Skeletal muscle cell (primary cell): ENCODE measurements at places on chromosomes 7 and 10.
A peak's percentile ranks its signal among the peaks of the same experiment; 100 is the strongest.

- DNase-seq, result no peak
Measured at GRCh38 chr7:106022193-106022821, 59.2 kb downstream of the CDHR3 start.

GRCh38 chr7:47371733-47372368, 210.1 kb downstream of the TNS3 start:
- peak; percentile 38 for DNase-seq

- peak; percentile 92 for DNase-seq
Measured at GRCh38 chr7:28855538-28856217, 102.5 kb downstream of the TRIL start.

DNA sequence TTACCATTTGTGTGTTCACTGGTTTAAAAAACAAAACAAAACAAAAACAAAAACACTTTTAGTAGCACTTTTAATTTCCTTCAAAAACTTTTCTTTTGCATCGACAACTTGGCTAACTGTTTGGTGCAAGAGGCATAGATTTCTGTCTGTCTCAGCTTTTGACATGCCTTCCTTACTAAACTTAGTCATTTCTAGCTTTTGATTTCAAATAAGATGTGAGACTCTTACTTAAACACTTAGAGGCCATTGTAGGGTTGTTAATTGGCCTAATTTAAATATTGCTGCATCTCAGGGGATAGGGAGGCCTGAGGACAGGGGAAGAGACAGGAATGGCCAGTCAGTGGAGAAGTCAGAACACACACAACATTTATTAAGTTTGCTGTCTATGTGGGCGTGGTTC, 66.3 kb downstream of the AVL9 start:
- DNase-seq, result no peak

DNA sequence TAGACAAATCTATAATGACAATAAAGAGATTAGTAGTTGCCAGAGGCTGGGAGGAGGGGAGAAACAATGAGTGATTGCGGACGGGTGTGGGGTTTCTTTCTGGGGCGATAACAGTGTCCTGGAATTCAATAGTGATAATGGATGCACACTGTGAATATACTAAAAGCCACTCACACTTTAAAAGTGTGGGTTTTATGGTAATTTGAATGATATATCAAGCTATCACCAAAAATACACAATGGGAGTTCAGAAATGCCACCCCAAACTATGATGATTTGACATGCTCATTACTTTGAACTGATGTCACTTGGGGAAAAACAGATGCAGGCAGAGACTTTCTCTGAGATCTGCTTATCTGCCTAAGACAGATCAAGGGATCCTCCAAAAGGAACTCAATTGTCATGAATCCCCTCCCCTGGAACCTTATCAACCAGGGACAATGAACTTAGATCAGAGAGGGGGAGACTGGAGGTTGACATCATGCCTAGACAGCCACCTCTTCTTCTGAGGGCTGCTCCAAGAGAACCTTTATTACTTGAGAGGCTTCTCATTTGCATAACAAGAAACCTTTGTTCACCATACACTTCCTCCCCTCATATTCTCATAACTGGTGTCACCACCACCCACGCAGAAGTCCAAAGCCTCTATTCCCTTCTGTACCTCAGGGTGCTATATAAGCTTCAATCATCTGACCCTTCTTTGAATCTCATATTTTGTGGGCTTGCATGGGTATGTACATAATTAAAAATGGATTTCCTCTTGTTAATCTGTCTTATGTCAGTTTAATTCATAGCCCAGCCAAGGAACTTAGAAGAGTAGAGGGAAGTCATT, 14.8 kb upstream of the ZC3HAV1 start:
- no peak for DNase-seq

- DNase-seq, result no peak
Measured at GRCh38 chr10:14625765-14626525, 148.8 kb downstream of the FAM107B start.

GRCh38 chr7:135914346-135914745, 62.8 kb downstream of the MTPN start:
- DNase-seq, result no peak

DNA sequence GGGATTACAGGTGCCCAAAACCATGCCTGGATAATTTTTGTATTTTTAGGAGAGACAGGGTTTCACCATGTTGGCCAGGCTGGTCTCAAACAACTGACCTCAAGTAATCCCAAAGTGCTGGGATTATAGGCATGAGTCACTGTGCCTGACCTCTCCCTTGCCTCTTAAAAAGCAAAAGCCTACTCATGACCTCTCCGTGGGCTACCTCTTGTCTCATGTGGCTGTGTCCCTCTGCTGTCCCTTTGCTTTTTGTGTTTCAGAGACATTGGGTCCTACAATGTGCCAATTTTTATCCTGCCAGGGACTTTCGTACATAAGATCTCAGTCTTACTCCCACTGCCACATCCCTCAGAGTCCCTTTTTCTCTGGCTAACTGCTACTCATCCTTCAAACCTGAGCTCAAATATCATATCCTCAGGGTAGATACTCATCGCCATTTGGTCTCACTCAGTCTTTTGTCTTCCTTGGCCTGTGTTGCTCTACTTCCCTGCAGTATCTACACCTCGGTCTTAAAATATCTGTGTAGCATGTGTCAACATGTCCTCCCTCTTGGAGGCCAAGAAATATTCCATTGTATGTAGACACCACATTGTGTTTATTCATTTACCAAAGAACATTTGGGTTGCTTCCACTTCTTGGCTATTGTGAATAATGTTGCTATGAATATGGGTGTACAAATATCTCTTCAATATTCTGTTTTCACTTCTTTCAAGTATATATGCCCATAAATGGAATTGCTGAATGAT, 465.0 kb upstream of the KLF6 start:
- DNase-seq, result no peak
